HL-60 (cell line): ENCODE measurements at places on chromosomes 1 and 21.

- DNase-seq, result no peak
Observed at GRCh38 chr1:39134768-39135333, 69.6 kb upstream of the MACF1 start.

GRCh38 chr1:31376375-31377134, 3.7 kb upstream of the FABP3 start:
- no peak for DNase-seq

DNA sequence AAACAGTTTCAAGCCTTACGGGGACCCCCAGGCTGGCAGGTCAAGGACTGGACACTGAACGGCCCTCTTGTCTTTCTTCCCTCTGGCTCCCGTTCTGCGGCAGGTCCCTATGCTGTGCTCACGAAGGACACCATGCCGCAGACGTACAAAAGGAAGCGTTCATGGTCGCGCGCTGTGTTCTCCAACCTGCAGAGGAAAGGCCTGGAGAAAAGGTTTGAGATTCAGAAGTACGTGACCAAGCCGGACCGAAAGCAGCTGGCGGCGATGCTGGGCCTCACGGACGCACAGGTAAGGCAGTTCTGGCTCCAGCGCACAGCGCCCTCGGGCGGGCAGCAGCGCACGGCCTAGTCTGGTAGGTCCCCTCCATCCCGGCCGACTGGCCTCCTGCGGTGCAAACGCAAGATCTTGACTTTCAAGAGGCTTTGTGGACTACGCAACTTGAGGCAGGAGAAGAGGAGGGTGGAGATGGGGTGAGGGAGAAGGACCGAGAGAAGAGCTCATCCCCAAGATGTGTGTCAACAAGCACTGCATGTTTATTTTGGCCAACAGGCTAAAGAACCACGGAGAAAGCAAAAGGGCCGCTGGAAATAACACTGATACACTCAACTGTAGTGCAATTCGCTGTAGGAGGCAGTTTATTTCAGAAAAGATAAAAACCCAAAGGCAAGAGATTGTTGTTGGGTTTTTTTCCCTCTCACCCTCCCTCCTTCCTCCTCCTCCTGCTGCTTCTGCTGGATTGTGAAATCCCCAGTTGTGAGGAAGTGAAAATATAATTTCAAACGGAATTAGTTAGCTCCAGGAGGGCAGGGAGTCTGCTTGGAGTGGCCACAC, 3.0 kb downstream of the HLX start:
- peak; percentile 83 for DNase-seq

- DNase-seq, result no peak
Observed at GRCh38 chr1:8870616-8871538, 7.6 kb downstream of the ENO1 start.

GRCh38 chr1:200542162-200542561, 78.4 kb downstream of the KIF14 start:
- DNase-seq, result no peak

- DNase-seq, result no peak
Observed at GRCh38 chr1:179707406-179707805, 35.7 kb upstream of the FAM163A start.
